ENCODE measurements at places on chromosomes 1 and 21.

DNA sequence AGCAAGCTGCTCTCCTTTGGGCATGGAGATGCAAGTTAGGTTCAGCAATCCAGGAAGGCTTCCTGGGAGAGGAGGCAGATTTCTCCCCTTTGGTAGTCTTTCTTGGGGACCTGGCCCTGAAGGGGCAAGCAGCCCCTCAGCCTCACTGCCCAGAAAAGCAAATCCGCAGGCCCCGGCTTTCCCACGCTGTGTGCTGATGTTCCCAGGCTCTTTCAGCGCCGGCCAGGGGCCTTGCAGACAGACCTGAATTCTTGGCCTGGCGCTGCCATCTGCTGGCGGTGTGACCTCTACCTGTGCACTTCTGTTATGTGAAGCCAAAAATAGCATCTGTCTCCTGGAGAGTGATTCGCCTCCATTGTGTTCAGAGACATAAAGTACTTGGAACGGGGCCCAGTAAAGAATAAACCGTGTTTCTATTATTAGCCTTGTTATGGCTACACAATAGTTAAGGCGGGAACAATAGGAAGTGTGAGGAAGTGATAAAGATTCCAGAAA is 64.8 kb downstream of the ALPL start:
- no peak for DNase-seq

DNA sequence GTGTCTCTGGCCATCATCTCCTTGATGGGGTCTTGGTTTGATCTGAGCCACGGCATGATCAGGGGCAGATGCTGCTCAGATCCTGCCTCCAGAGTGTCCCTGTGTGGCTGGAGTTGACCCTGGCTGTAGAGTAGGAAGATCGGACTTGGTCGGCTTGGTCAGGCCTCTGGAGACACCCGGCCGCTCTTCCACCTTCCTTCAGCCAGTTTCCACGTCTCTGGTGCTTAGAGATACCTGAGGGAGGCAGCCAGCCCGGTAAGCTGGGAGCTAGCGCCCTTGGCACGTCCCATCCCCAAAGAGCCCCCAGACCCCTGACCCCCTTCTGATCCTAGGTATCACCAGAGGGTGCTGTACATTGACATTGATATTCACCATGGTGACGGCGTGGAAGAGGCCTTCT is 8.8 kb downstream of the MARCKSL1 start:
- DNase-seq, result no peak

GRCh38 chr1:168483539-168483938 is 60.3 kb downstream of the XCL2 start:
- no peak for DNase-seq

GRCh38 chr1:79422726-79423125 is 416.2 kb upstream of the ADGRL4 start:
- DNase-seq, result no peak

GRCh38 chr21:26850116-26850643 is 5.0 kb upstream of the ADAMTS1 start:
- DNase-seq, result no peak

GRCh38 chr1:98565951-98566350 is 95.6 kb upstream of the SNX7 start:
- DNase-seq, result no peak

DNA sequence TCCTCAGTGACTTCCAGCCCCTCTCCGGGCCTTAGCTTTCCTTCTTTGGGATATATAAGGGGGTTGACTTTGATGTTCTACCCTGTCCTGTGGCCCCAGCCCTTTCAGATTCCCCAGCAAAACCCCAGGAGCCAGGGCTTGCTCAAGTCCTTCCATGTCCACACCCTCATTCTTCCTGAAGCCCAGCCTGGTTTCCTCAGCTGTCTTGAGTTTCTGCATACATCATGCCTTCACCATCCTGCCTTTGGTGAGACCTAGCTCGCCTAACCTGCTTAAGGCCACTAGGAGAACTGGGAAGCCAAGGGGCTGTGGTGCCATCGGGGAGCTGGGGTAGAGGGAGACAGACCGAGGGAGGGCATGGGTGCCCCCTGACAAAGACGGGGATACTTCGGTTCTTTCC is 17.2 kb upstream of the PEF1 start:
- DNase-seq, result no peak

DNA sequence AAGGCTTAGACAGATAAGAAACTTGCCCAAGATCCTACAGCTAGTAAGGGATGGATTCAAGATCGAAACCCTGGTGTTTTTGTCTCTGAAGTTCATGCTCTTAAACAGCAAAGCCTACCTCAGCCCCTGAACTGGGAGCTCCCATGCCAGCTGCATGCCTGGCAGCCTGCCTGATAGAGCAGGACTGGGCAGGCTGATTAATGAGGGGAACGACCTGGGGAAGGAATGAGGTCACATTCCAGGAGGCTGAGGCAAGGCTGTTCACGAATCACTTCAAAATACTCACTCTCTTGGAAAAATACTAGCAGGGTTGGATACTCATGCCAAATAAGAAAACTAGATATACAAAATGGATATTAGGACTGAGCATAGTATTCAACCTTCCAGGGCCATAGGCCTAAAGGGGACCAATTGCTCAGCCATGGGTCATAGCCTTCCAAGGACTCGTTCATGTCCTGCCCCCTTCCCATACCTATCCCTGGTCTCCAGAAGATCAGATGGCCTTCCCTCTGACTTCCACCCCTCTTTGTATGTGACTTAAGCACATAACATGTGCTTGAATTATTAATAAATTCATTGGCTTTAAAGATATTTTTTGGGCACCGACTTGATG is 15.6 kb upstream of the TACSTD2 start:
- peak; percentile 90 for DNase-seq

GRCh38 chr1:58816072-58816746 is 32.4 kb upstream of the JUN start:
- peak; percentile 86 for DNase-seq

GRCh38 chr1:177505905-177506590 is 335.3 kb downstream of the BRINP2 start:
- no peak for DNase-seq

GRCh38 chr21:33255404-33255803 is 10.8 kb upstream of the IL10RB start:
- DNase-seq, result no peak

GRCh38 chr1:244662599-244662998 is 9.7 kb downstream of the DESI2 start:
- DNase-seq, result no peak

DNA sequence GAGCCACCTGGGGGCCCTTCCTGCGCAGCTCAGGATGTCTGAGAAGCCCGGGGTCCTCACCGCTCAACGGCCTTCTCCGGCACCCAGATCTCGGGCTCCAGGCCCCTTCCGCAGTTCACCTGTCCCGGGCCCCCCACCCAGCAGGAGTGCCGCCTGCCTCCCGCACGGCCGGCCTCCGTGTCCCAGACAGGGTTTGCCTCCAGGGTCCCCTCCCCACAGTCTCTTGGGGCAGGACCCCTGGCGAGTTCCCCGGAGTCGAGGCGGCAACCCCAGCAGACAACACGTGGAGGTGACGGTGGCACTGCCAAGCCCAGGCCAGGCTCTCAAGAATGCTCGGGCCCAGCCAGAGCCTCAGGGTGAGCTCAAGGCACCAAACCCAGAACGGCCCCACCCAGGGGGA is 22.4 kb upstream of the TTLL10 start:
- DNase-seq, result no peak

GRCh38 chr1:42914092-42914627 is 44.5 kb downstream of the SLC2A1 start:
- DNase-seq, result no peak

DNA sequence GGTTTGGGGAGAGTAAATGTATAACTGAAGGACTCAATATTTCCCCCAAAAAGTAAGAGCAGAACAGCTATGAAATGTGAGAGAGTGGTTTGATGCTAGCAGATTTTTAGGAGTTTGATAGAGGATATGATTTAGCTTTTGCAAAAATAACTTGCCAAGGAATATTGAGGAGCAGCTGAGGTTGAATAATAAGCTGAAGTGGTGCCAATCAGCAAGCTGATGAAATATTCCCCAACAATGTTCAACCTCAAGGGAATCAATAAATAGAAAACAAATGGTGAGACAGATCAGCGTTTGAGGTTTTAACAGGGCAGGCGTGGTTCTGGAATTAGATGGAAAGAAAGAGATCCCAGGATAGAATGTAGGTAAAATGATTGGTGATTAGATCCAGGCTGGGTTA is 413.4 kb upstream of the ADAMTS5 start:
- DNase-seq, result no peak

- DNase-seq, result no peak
Observed at GRCh38 chr1:109780982-109781381, 17.3 kb upstream of the EPS8L3 start.

DNA sequence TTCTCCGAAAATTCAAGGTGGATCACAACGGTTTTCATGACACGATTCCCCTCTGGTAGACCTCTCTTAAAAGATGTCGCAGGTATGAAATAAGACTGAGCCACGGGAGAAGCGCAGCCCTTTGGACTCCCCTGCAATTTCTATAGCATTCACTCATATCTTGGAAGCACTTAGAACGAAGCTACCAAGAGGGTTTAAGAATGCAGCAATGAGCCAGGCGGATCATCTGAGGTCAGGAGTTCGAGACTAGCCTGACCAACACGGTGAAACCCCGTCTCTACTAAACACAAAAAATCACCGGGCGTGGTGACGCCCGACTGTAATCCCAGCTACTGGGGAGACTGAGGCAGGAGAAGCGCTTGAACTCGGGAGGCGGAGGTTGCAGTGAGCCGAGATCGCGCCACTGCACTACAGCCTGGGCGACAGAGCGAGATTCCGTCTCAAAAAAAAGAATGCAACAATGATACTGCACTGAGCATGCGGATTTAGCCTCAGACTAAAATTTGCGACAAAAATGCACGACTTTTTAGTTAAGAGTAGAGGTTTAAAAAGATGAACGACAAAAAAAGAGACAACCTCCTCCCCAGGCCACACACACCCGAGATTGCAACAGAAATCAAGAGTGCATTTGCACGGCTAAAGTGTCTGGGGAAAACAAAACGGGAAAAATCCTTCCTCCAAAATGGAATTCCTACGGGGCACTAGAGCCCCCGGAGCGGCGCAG is 743 bp downstream of the TOMM20 start:
- DNase-seq, result no peak

GRCh38 chr21:15483138-15483780 is 246.5 kb upstream of the USP25 start:
- DNase-seq, result peak; percentile 85

- peak; percentile 52 for DNase-seq
Observed at GRCh38 chr1:40952744-40953315, 26.7 kb upstream of the CTPS1 start.

DNA sequence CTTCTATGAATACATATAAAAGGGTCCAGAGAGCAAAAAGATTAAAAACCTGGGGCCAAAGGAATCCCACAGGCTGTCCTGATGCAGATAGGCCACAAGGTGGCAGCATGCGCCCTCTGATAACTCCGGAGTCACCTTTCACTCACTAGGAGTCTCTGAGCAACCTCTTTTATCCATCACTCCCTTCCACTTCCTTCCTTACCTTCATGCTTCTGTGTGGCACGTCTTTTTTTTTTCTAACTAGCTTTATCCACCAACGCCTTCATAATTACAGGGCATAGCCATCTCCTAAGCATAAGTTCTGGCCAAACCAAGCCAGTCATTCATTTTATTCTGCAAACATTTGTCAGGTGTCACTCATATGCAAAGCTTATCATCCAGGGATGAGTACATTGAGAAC is 3.9 kb upstream of the PGLYRP4 start:
- peak; percentile 50 for DNase-seq

Data from tibial artery (tissue), 4 donors.